ENCODE measurements at places on chromosomes 2 and 18.

DNA sequence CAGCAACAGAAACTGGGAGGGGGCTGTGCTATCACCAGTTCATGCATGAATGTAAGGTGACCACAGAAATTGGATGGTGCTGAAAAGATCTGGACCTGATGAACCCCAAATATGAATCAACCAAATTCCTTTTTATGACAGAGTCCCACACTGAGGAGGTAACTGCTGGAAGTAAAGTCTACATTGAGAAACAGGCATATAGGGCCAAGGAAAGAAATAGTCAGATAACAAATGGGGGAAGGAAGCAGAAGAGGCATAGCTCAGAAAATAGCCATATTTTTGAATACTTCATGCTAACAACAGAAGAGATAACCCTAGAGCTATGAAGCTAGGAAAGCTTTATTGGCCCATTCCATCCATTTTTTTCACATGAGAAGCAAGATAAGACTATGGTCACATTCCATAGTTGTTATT is 25.8 kb downstream of the ZC3H6 start:
- no peak for DNase-seq

- DNase-seq = no peak
These were observed 116.9 kb downstream of the RND3 start for GRCh38 chr2:150370561-150370960.

DNA sequence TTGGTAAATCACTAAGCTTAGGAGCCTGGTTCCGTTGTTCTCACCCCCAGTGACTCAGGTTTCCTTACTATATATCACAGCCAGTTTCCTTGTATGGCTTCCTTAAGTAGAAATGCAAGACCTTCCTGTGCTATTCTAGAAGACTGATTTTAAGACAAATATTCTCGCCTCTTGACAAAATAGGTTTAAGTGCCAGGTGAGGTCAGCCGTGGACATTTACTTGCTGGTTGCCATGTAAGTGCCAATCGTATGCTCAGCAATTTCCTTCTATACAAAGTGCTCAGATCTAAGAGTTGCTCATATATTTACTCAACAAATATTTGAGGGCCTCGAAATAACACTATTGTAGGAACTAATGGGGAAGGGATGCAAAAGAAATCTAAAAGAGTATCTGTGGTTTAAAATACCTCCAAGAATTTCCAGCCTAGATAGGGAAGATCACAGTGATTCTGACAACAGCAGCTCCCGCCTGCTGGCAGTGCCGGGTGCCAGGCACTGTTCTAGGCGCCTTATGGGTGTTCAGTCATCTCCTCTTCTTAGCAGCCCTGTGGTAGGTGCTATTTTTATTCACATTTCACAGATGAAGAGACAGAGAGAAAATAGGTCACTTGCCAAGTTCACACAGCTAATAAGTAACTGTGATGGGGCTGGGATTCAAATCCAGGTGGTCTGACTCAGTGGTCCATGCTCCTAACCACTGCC is 95.3 kb upstream of the B3GNT7 start:
- no peak for DNase-seq

DNA sequence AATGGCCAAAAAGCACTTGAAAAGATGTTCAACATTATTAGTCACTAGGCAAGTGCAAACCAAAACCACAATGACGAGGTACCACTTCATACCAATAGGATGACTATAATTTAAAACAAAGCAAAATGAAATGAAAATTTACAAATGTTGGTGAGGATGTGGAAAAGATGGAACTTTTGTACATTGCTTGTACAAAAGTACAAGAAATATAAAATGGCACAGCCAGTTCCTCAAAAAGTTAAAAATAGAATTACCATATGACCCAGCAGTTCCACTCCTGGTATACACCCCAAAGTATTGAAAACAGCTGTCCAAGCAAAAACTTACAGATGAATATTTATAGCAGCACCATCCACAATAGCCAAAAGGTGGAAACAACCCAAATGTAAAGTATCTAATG is 107.8 kb upstream of the XPO1 start:
- DNase-seq = no peak

DNA sequence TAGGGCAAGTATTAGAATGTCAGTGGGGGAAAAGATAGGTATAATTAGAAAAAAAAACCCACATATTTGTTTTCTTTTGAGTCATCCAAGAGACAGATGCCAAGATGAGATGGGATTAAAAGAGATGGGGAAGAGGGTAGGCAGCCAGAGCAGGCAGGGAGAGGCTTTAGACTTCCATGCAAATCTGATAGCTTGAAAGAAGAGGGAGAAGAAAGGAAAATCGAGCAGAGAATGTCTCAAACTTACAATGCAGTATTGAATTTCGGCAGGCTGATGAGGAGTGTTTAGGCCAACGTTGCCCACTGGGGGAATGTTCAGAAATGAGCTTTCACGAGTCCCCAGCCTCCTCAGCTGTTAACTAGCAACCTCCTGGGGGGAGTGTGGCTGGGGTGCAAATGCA is 91.3 kb downstream of the SPATS2L start:
- DNase-seq = no peak

DNA sequence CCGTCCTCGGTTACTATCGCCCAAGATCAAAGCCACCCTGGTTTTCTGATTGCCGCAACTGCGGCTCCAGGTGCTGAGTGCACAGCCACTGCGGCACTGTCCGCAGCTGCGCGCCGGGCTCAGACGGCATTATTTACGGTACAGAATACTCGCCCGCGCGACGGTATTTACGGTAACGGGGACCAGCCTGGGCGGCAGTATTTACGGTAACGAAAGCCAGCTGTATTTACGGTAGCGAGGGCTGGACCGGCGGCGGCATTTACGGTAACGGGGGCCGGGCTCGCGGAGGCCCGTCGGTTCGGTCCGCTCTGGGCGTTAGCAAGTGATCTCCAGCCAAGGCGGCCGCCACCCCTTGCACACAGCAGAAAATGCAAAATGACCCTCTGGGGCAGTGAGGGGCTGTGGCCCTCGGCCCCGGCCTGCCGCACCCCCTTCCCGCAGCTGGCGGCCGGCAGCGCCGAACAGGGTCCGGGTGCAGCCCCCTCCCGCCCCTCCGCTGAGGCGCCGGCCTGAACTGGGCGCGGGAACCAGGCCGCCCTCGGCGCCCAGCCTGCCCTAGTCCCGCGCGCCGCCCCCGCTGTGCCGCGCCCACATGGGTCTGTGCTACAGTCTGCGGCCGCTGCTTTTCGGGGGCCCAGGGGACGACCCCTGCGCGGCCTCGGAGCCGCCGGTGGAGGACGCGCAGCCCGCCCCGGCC is at the start of gene GNAL:
GNAL (plus strand) TSS at position 293 of the 697 bp plus-strand sequence; CDS start at position 593, 300 bp downstream.
- peak; percentile 29 for DNase-seq

DNA sequence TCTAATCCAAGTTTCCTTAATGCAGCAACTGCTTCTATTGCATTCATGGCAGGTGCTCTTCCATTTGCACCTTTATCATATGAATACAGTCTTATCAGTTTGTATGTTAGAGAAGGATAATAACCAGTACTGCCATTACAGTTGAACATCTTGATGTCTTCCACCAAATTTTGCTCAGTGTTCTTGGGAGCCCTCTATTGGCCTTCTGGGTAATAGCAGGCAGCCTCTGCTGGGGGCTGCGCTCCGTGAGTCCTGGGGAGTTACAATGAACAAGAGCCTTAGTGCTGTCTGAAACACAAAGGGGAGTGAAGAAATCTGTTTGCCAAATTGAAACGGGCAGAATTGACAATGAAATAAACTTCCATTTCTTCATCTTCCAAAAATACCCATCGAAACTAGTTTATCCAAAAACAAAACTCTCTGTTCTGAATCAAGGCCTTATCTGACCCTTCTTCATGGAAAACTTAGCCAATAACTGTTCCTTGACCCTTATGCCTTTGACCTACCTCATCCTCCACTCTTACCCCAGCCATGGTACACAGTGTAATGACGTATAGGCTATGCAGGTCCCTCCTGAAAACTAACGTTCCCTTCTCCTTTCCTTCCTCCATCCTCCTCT is 79.9 kb downstream of the ALK start:
- DNase-seq = no peak

Measured in stimulated activated naive CD4-positive, alpha-beta T cell treated with Interleukin-2 at 50 U/mL for 16 hours (primary cell).